ENCODE measurements at places on chromosomes 7 and 10.

DNA sequence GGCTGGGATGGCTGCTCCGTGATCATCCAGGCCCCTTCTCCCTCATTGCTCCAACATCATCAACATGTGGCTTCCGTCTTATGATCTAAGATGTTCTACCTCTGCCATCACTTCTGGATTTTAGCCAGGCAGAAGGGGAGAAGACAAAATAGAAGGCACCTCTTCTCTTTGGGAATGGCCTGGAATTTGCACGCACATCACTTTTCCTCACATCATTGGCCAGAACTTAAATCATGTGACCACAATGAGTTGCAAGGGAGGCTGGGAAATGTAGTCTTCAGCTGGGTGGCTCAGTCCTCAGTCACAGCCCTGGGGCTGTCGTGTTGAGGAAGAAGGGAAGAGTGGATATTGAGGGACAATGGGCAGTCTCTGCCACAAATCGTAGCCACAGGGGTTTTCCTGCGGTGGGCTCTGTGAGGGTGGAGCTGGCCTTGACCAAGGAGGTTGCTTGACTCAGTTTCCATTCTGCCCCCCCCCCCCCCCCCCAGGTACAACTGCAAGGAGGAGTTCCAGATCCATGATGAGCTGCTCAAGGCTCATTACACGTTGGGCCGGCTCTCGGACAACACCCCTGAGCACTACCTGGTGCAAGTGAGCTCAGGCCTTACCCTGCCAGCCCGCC is 50.3 kb downstream of the PALD1 start:
- no peak for DNase-seq

GRCh38 chr7:128963327-128963757 is 25.6 kb downstream of the IRF5 start:
- DNase-seq = no peak

GRCh38 chr10:19164461-19164860 is 115.9 kb downstream of the MALRD1 start:
- no peak for DNase-seq

- no peak for DNase-seq
Observed at GRCh38 chr10:83820033-83820432, 319.3 kb upstream of the GHITM start.

DNA sequence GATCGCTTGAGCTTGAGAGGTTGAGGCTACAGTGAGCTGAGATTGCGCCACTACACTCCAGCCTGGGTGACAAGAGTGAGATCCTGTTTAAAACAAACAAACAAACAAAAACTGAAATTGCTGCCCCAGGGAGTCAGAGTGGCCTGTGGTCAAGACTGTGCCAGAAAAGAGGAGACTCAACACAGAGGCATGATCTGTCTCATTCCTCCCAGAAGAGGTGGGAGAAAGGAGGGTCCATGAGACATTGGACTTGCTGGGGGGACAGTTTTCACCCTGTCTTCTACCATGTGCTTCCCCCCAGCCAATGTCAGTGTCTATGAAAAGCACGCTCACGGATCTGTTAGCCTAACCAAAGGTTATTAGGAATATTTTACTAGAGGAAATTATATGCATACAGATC is 3.2 kb downstream of the ZNF853 start:
- no peak for DNase-seq

DNA sequence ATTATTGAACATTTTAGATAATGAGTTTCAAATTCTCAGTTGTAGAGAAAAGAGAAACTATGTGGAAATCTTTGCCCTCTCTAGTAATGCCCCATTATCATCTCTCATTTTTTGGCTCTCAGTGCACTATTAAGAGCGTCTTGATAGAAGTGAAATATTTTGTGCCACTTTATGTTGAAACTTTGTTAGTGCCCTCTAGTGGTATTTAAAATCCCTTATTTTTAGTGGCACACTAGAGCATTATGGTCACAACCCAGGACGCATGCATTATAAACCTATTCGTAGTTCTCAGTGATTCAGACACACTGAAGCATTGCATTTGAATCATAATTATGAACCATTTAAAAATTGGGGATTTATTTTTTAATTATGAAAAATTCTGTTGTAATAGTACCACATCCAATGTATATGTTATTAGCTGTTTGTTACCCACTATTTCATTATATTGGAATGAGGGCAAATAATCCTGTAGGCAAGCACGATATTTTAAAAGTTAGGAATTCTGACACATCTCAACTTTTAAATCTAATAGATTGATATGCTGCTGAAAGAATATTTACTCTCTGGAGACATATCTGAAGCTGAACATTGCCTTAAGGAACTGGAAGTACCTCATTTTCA is 21.9 kb downstream of the PDCD4 start:
- DNase-seq = peak; percentile 70

DNA sequence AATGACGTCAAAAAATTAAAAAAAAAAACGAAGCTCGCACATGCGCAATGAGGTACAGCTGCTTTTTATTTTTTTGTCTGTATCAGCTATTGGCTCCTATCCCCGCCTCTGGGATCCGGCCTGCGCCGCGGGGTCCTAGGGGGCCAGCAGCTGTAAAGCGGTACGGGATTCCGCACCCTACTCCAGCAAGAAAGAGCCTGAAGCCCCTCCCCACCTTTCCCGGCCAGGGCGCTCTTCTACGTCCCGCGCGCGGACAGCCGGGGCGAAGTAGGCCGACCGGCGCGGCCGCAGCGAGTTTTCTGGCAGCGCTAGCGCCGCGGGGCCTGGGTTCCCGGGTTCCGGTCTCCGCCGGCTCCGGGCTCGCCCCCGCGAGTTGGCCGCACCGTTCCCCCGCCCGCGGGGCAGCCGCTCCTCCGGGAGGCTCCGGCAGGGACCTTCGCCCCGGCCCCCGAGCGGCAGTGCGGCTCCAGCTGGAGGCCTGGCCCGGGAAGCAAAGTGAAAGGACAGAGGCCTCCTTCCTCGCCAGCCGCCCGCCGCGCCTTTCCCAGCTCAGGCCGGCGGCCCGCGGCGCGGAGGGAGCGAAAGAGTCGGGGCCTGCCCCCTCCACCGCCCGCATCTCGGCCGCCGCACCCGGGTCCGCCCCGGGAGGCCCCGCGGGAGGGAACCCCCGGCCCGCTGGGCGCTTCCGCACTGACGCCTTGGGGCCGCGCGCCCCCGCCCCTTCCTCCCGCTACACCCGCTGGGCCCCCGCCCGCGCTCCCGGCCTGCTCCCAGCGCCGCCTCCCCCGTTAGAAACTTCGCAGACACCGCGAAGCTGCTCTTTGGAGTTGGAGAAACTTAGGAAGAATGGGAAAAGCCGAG is 4.7 kb upstream of the SPAG6 start:
- peak; percentile 76 for DNase-seq

- DNase-seq = no peak
Observed at GRCh38 chr7:42351316-42351935, 114.4 kb upstream of the GLI3 start.

- no peak for DNase-seq
Observed at GRCh38 chr7:99737726-99738125, 2.7 kb upstream of the CYP3A7 start.

- peak; percentile 29 for DNase-seq
Observed at GRCh38 chr10:5805711-5806110, 7.5 kb downstream of the GDI2 start.

DNA sequence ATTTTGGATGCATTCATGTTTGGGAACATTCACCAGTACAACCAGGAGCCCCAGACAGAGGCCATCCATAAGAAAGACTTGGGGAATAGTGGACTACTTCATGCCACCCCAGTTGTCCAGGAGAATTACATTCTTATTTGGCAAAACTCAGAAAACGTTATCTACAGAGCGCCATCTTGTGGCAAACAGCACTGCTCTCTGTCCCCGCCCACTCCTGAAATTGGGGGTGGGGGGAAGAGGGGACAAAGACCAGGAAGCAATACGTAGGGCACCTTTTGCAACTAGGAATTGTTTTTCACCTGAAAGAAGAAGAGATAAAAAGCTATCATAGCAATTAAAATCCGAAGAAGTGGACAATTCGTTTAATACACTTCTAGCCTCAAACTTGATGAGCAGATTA is 134.6 kb upstream of the MGMT start:
- DNase-seq = peak; percentile 2

GRCh38 chr7:38318803-38319416 is 45.5 kb upstream of the TARP start:
- DNase-seq = peak; percentile 77

All from MV-4-11 (cell line).